ENCODE measurements at places on chromosomes 1 and 21.

DNA sequence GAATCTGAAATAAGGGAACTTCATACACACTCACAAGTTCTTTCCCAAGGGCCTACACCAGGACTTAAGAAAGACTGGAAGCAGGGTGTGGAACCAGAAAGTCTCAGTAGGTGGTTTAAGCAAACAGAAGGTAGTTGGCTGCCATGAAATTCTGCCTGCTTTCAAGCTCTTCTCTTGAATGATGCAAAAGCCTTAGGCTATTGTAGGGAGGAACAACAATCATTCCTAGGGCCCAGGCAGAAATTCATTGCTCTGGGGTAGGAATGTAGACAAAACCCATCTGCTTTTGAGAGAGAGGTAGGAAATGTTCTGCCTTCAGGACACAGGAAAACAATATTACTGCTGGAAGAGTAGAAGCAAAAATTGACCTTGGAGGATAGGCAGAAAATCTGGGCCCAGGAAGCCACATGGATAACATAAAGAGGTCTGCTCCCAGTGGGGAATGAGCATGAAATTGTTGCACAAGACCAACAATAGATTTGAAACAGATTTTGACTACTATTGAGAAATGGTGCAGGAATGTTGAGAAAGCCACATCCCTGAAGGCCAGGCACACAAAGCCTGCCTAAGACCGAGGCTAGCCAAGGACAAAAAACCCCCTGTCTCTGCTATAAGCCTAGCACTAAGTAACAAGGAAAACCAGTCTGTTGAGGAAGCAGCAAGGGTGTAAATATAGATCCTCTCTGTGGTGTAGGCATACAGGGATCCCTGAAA is 22.7 kb upstream of the SFT2D2 start:
- no peak for DNase-seq

- DNase-seq: peak; percentile 82
Observed at GRCh38 chr1:16717336-16718098, 22.8 kb upstream of the RNU1-4 start.

- DNase-seq: no peak
Observed at GRCh38 chr1:28309702-28310101, 19.1 kb upstream of the MED18 start.

DNA sequence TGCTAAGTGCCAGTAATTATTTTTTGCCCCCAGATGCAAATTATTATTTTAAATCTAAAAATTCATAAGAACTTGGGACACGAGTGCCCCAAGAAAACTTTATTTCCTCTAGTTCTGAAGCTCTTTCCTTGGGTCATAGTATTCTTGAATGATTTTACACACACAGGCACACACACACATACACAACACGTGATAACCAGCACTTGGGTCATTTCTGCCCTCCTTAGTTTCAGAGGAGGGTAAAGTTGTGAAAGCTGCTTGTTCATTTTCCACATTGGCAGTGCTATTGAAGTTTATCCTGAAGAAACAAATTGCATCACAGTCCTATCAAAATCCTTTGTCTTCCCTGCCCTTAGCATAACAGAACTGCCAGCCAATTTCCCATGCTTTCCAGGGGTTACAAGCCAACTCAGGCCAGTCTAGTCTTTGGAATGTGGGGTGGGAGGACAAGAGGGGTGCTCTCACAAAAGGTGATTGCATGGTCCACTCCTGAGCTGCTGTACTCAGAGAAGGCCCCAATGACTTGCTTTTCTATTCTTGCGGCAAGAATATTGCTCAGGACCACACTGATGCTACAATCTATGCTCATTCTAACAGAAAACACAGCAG is 98.5 kb upstream of the POGK start:
- DNase-seq: no peak

DNA sequence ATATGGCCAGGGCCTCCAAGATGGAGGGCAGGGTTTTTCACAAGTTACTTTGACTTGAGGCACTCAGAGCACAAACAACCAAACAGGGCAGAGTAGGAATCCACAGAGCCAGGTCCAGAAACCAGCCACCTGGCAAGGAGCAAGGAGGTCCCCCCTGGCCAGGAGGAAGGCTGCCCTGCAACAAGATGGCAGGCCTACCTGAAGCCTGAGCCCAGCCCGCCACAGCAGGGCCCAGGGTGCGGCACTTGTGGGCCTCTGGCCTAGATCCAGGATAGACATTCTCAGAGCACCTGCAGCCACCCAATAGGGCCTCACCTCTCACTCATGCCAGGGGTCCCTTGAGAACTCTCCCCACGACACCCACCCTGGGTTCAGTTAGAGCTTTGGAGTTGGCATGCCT is 11.5 kb downstream of the SH3BGRL3 start:
- DNase-seq: no peak

DNA sequence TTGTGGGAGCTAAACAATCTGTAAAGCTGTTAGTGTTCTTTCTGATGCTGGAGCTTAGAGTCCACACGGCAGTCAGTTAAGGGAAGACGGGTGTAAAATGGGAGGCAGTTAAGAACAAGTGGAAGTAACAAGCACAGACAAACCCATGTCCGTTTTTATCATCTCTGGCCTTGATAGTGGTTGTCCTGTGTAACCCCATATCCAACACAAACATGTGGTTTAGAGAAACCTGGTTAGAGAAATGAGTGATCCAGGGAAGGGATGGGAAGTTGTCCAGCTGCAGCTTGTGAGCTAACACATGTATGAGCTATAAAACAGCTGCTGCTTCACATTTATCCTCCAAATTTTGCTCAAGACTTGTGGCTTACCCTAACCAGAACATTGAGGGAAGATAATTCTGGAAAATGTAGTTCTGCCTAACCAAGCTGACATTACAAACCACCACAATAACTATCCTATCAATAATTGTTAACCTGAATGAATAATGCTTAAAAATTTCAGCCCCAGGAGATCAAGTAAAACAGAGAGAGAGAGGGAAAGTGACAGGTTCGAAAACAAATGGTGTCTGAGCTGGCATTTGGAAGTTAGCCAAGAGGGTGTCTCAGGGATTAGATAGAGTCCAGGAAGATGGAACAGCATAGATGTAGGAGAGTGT is 10.6 kb upstream of the C1orf162 start:
- no peak for DNase-seq

DNA sequence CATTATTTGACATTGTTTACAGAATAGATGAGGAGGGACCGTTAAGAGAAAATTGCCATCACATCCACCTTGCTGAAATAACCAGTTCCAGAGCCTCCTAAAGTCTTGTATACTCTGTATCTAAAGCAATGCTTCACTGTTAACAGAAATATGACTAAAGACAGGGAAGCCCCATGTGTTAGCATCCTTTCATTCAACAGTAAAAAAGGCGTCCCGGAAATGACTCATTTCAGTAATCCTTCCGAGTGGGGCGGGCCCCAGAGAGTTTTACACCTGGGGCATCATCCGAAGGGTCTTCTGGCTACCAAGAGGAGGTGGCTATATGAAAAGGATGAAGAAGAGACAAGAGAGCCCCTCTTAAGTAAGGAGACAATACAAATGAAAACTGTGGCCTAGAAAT is 227.2 kb downstream of the SLC45A1 start:
- no peak for DNase-seq

- no peak for DNase-seq
Observed at GRCh38 chr1:228799924-228800323, 64.6 kb downstream of the RHOU start.

DNA sequence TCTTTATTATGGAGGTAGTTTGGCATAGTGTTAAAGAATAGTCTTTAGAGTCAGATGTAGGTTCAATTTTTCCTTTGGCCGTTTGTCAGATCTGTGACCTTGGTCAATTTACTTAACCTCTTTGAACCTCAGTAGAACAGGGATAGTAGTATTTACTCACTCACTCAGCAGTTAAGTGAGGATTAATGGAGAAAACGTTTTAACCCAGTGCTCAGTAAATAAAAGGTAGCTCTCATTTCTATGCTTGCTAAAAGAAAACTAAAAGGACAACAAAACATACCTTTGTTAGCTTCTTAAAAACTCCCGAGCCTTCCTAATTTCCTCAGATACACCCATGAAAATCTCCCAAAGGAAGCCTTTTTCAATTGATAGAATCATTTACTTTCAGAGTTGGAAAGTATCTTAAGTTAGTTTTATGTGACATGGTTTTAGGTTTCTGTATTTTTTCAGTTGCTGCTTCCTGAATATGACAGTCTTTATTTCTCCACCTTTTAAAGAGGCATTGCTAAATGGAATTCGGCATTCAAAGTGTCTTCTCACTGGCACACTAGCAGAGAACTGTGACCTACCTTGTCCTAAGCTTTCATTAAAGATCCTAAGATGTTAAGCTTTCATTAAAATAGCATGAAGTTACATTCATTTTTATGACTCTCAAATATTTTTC is 7.8 kb downstream of the ABCD3 start:
- DNase-seq: no peak

DNA sequence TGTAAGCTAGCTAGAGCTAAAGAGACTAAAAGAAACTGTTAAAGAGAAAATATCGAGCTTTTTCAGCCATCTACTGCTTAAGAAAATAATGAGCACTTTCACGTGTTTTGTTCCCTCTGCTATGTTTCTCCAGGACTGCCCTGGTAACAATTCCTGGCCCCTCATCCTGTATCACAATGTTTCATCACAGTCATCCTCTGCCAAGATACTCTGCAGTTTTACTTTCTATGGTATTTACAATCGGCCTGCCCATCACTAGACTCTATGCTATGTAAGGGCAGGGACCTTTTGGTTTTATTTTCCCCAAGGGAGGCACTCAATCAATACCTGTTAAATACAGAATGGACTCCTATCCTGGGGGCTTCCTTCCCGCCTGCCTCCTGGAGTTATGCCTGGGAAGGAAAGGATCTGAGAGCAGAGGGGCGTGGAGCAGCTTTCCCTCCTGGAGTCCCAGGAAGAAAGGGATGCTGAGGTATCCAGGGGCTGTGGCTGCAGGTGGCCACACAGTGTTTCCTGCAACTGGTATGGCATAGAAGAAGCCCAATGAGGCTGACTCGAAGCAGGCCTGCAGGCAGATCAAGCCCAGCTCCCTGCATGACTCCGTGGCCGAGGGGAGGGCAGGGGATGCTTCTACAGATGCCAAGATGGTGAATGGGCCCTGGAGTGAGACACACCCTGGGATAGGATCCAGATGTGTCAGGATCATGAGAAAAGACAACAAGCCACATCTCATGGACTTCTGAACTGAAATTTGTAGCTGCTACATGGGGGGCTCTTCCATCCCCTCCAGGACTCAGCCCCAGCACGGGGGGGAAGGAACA is 52.9 kb downstream of the MATN1 start:
- no peak for DNase-seq

DNA sequence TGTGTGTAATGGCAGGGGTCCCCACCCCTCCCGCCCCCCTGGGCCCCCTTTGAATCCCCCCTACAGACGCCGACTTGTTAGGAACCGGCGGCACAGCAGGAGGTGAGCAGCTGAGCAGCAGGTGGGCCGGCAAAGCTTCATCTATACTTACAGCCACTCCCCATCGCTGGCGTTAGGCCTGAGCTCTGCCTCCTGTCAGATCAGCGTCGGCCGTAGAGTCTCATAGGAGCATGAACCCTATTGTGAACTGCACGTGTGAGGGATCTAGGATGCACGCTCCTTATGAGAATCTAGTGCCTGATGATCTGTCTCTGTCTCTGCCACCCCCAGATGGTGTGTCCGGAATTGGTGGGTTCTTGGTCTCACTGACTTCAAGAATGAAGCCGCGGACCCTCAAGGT is 14.9 kb upstream of the VPS26C start:
- DNase-seq: no peak

- DNase-seq: no peak
Observed at GRCh38 chr1:230259621-230260020, 166.5 kb downstream of the PGBD5 start.

DNA sequence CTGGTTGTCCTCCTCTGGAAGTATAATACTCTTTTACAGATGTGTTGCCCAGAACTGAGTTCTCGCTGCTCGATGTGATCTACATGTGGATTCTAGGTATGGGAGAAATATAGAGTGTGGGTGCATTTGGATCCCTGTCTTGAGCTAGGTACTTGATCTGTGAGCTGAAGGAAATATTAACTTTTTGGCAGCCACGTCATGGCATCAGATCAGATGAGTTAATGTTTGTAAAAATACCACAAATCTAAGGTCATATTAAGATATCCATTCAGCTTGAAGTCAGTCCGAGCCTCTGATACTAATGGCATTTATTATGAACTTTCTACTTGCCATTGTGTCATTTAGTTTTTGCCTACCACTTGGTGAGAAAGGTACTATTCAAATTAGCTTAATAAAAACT is 24.6 kb downstream of the MAPKAPK2 start:
- no peak for DNase-seq

GRCh38 chr1:10074059-10074851 is 41.5 kb downstream of the UBE4B start:
- peak; percentile 74 for DNase-seq

DNA sequence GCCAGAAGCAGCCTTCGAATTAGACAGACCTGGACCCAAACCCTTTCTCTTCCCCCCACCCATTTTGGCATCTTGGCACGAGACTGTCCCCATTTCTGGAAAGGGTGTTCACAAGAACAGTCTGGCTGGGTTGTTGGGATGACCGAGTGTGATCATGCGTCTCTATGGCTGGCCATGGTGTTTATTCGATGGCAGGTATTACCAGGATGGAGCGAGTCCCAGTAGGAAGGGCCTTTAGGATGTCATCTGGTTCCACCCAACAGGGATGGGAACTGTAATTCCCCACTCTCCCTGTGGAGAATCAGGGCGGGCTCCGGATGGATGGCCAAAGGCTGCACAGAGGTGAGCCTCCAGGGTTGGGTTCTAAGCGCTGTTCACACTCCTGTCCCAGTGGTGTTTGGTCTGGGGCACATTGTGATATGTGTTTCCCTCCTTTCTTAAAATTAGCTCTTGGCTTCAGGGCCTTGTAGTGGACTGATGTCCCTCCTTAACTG is 33.4 kb upstream of the ATP5PO start:
- no peak for DNase-seq

GRCh38 chr1:231855926-231856325 is 229.3 kb downstream of the DISC1 start:
- no peak for DNase-seq

DNA sequence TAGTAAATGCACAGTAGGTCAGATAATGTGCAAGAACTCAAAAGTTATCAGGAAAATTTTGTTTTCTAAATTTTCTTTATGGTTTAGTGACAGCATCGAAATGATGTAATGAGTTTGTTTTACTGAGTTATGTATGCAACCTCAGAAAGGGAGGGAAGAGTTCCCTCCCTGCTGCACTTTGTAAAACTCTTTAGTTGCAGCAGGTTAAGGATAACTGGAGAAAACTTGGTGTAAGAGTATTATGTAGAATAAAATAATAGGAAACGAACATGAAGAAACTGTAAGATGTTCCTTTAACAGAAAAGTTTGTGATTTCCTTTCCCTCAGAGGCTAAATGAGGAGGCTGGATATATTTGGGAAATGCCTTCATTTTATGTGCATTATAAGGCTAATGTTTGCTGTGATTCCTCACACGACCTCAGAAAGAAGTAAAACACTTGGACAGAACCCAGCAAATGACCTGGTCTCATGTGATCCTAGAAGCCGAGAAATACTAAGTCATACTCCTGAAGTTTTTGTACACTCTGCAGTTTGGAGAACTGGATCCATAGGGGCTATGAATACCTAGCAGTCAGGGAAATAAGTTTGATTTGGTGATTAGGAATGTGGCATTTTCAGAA is 35.4 kb downstream of the ADGRL2 start:
- no peak for DNase-seq
